MG63 (cell line): ENCODE measurements at places on chromosomes 16 and 17. TPM values are rescaled to one million over a fixed set of nuclear protein-coding genes. Genes with fewer than 3 reads are reported as not detected.

RNF43 gene
- not detected in 2 replicates for total RNA-seq

SPNS3 gene
- total RNA-seq = 1.3 TPM in 1 of 2 replicates, not detected in the other

DHRS7C gene
- not detected in 2 replicates for total RNA-seq

MPP2 gene
- total RNA-seq = 1.0 and 3.7 TPM in 2 replicates

SLC5A10 gene
- total RNA-seq = not detected in 2 replicates

PGS1 gene
- total RNA-seq = 47.3 and 48.7 TPM in 2 replicates

COL1A1 gene
- total RNA-seq = 261 and 431 TPM in 2 replicates
